ENCODE measurements at places on chromosomes 2 and 18.

GRCh38 chr2:109168086-109168485 lies 39.1 kb downstream of the SH3RF3 start:
- no peak for DNase-seq

GRCh38 chr2:37982147-37982582 lies 57.1 kb downstream of the RMDN2 start:
- peak; percentile 56 for DNase-seq

GRCh38 chr2:181677912-181678586 lies 2.3 kb downstream of the NEUROD1 start:
- DNase-seq: peak; percentile 42

DNA sequence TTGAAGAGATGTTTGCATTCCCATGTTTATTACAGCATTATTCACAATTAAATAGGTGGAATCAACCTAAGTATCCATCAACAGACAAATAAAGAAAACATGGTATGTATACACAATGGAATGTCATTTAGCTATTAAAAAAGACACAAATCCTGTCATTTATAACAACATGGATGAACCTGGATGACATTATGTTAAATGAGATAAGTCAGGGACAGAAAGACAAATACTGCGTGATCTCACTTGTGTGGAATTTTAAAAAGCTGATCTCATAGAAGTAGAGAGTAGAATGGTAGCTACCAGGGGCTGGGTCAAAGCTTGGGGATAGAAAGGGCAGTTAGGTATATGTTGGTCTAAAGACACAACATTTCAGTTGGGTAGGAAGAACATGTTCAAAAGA lies 376.3 kb downstream of the EPHA4 start:
- DNase-seq: no peak

DNA sequence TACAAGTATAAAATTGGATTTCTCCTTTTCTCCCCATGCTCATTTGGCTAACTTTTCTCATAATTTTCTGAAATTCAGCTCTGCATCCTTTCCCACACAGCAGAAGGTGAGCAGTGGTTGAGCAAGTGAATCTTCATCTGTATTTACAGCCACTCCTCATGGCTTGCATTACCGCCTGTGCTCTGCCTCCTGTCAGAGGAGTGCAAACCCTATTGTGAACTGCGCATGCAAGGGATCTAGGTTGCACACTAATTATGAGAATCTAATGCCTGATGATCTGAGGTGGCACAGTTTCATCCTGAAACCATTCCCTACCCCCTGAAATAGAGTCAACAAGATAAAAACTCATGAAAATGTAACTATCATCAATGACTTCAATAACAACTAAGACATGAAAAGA lies 20.0 kb downstream of the ME2 start:
- no peak for DNase-seq

- no peak for DNase-seq
Measured at GRCh38 chr18:10018289-10018688, 104.5 kb downstream of the VAPA start.

DNA sequence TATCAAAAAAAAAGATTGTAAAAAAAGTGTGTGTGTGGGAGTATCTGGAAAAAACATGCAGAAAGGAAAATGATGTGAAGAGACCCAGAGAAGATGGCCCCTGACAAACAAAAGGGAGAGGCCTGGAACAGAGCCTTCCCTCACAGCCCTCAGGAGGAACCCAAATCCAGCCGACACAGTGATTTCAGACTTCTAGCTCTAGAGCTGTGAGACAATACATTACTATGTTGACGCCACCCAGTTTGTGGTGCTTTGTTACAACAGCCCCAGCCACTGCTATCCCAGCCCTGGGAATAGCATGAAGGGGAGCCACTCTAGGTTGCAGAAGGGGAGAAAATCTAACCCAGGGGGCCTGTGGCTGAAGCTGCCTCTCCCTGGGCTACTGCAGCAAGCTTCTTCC lies 59.0 kb upstream of the ZBTB7C start:
- no peak for DNase-seq

DNA sequence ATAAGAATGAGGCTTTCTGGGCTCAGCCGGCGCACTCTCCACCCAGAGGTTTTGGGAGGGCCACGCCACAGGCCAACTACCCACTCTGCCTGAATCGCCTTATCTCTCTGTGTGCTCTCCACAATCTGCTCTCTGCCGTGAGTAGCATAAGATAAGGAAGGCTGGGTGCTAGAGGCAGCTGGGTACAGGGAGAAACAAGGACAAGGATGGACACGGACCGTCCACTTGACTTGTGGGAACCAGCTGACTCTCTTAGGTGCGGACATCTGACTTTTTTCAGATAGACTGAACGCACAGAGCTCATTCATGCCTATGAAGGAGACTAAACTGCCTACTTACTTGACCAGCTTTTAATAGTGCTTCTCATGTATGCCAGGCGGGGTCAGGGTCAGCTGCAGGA lies 14.3 kb downstream of the NPAS2 start:
- DNase-seq: no peak

DNA sequence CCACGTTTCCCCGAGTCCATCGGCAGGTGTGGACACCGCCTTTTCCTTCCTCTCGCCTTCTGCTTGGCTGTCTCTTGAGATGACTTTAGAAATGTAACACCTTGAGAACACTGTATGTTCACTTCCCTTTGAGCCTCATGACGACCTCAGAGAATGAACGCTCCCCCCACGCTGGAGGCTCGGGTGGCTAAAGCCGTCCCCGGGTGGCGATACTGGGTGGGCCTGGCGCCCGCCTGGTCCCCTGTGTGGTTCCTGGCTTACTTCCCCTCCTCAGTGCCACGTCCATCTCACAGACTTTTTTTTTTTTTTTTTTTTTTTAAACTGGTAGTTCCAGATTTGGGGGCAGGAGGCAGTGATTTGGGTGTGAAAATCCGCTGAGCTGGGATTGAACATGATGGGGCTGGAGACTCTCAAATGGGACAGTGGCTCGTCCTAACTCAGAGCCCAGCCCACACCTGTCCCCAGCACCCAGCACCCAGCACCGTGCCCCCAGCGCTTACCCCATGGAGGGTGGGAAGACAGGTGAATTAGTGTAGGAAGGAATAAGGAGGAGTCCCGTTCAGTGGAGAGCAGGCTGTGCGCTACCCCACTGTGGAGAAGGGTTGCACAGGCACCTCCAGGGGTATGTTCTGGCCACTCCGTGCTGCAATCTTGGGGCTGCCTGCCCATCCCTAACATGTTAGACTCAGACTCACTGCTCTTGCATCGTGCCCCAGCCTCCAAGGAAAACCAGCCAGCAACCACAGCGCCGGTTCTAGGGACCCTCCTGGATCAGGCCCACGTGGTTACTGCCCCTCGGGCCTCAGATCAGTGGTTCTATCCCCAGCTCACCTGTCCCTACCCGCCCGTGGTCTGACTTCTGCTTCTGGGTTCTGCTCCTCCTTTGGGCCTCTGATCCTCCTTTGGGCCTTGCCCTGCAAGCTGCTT lies 174.0 kb downstream of the ASB1 start:
- DNase-seq: no peak

DNA sequence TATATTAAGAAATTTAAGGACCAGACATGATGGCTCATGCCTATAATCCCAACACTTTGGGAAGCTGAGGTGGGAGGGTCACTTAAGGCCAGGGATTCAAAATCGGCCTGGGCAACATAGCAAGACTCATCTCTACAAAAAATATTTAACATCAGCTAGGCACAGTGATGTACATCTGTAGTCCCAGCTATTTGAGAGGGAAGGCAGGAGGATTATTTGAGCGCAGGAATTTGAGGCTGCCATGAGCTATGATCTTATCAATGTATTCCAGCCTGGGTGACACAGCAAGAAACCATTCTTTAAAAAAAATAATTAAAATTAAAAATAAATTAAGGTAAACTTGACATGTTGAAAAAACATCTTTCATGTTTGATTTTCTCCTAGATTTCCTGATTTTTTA lies 564.2 kb downstream of the MBD2 start:
- DNase-seq: no peak

GRCh38 chr2:234161932-234162331 lies 111.4 kb downstream of the SPP2 start:
- DNase-seq: no peak

- no peak for DNase-seq
Measured at GRCh38 chr2:216591480-216591879, 41.7 kb upstream of the IGFBP2 start.

- DNase-seq: no peak
Measured at GRCh38 chr18:9803698-9804516, 81.9 kb upstream of the TXNDC2 start.

DNA sequence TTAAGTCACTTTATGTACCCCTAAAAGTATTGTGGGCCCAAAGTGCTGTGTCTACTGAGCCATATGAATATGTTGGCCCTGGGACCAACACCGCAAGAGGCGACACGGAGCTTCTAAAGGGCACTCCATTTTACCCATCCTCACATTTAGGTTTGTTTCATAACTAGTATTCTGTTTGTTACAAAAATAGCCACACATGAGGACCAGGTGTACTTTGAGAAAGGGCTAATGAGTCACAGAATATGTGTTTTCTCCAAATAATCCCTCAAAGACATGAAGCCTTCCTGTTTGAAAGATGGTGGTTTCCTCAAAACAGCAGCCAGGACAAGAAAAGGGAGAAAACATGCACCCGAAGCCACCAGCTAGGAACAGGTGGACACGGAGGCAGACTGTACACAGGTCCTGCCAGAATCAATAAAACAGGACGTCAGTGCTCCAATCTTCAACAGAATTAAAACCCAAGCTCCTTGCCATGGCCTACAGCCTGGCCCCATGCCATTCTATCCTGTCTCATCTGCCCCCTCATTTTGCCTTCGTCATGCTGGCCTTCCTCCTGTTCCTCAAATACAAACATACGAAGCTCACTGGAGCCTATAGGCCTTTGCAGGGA lies 21.8 kb upstream of the GRB14 start:
- no peak for DNase-seq

- DNase-seq: no peak
Measured at GRCh38 chr2:117931978-117932377, 81.9 kb downstream of the CCDC93 start.

- no peak for DNase-seq
Measured at GRCh38 chr2:164485541-164485940, 135.7 kb downstream of the GRB14 start.

DNA sequence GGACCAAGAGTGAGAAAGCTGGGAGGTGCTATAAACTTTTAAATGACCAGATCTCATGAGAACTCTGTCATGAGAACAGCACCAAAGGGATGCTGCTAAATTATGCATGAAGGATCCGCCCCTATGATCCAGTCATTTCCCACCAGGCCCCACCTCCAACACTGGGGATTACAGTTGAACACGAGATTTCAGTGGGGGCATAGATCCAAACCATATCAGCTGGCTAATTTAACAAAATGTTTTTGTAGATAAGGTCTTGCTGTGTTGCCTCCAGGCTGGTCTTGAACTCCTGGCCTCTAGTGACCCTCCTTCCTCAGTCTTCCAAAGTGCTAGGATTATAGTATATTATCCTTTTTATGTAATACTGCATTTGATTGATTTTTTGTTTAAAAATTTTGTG lies 56.0 kb downstream of the NBEAL1 start:
- DNase-seq: no peak

- DNase-seq: no peak
Measured at GRCh38 chr2:232502511-232502910, 14.9 kb upstream of the ECEL1 start.

- DNase-seq: no peak
Measured at GRCh38 chr18:54957296-54957832, 1.9 kb downstream of the CCDC68 start.

DNA sequence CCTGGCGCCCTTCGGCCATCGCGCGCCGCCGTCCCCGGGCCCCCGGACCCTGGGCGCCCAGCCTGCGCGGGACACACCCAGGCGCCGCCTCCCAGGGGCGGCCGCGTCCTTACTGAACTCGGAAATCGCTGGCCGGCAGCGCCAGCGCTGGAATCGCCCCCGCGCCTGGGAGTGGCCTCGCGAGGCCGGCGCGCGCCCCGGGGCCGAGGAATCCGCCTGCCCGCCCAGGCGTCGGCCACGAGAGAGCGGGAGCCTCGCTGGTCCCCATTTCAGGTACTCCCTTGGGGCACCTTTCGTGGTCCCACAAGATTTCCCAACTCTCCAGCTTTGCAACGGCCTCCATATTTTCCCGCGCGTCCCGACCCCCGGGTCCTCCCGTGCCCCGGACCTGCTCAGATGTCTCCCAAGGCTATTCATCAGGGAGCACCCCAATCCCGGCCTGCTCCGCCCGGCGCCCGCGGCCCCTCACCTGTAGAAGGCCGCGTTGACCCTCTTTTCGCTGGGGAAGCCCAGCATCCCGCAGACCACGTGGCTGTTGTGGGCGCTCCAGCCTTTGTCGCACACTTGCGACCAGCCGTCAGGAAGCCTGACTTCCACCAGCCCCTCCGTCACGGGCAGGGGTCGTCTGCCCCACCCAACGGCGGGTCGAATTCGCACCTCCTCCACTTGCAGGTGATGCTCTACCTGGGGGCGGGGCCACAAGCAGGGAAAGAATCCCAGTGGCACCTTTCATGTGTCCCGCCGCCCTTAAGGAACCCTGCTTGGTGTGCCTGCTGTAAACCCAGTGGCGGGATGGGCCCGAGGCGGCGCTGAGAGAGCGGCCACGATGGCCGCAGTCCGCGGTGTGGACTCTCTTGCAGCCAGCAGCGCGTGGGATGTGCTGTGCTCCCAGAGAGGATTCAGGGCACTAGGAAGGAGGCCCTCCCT lies 4.6 kb downstream of the LOXL3 start:
- peak; percentile 68 for DNase-seq

GRCh38 chr2:79573895-79574674 lies 61.2 kb downstream of the CTNNA2 start:
- no peak for DNase-seq

GRCh38 chr18:73646196-73646595 lies 501.4 kb downstream of the FBXO15 start:
- DNase-seq: no peak

DNA sequence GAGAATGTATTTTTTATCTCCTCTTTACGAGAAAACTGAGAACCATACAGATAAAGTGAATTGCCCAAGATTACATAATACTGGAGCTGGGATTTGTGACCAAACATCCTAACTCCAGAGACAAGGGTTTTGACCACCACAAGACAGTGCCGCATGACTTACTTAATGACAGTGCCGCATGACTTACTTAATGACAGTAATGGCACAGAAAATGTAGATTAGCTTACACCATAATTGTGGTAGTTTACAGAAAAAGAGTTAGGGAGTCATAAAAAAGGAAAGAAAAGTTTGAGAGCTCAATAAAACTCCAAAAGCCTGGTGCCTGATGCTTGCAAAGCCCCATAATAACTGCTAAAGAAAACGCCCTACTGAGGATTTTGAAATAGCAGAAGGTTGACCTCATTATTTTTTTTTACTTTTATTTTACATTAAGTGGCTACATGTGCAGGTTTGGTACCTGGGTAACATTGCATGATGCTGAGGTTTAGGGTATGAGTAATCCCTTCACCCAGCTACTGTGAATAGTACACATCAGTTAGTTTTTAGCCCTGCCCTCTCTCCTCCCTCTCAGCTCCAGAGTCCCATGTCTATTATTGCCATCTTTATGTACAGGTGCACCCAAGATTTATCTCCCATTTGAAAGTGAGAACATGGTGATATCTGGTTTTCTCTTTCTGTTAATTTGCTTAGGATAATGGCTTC lies 310.0 kb upstream of the UBE2E3 start:
- no peak for DNase-seq

- DNase-seq: no peak
Measured at GRCh38 chr2:151922845-151923666, 94.8 kb upstream of the ARL5A start.

- DNase-seq: no peak
Measured at GRCh38 chr2:16612490-16612889, 53.1 kb downstream of the CYRIA start.

- DNase-seq: no peak
Measured at GRCh38 chr2:238881353-238882081, 33.6 kb downstream of the TWIST2 start.
